ENCODE measurements at places on chromosomes 6 and 20. TPM values are rescaled to one million over a fixed set of nuclear protein-coding genes. Genes with fewer than 3 reads are reported as not detected.

DNA sequence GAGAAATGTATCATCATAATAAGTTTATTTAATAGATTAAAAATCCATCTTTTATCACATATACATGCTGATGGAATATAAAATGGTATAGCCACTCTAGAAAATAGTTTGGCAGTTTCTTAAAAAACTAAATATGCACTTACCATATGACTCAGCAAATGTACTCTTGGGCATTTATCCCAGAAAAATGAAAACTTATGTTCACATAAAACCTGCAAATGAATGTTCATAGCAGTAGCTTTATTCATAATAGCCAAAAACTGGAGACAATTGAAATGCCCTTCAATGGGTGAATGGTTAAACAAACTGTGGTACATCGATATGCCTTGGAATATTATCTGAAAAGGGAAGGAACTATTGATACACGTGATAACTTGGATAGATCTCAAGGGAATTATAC, 6.4 kb upstream of the NCOA7 start:
- H3K4me1 ChIP-seq: peaks cover 12% of the 10 kb centered on the region
- no peaks in the 10 kb centered on the region for H3K36me3 ChIP-seq
- H3K4me3 ChIP-seq: no peak overlapping the region
- no peaks in the 10 kb centered on the region for H3K27me3 ChIP-seq
- H3K27ac ChIP-seq: no peak overlapping the region

GRCh38 chr6:63947792-63948529, 312.4 kb downstream of the PHF3 start:
- no peak for DNase-seq
- H3K36me3 ChIP-seq: no peaks in the 10 kb centered on the region
- H3K27me3 ChIP-seq: no peaks in the 10 kb centered on the region
- no peak overlapping the region for H3K27ac ChIP-seq

REM1 gene
- not detected for total RNA-seq

DNA sequence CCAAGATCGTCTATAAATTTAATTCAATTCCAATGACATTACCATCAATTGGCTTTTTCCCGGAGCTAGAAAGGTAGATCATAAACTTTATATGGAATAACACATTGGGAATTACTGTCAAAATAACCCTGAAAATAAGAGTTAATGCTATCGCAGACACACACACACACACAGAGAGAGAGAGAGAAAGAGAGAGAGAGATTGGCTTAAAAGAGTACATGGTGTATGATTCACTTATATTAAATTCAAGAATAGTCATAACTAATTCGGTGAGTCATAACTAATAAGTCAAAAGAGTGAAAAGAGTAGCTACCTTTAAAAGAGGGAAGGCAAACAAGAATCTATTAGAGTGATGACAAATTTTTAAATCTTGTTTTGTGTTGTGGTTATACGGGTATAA, 425.5 kb downstream of the TBC1D32 start:
- no peak overlapping the region for H3K27ac ChIP-seq
- no peak for DNase-seq
- no peaks in the 10 kb centered on the region for H3K4me1 ChIP-seq
- no peaks in the 10 kb centered on the region for H3K36me3 ChIP-seq
- H3K4me3 ChIP-seq: no peak overlapping the region

RNF217 gene
- total RNA-seq: 0.59 TPM

PGC gene
- not detected for total RNA-seq

DNA sequence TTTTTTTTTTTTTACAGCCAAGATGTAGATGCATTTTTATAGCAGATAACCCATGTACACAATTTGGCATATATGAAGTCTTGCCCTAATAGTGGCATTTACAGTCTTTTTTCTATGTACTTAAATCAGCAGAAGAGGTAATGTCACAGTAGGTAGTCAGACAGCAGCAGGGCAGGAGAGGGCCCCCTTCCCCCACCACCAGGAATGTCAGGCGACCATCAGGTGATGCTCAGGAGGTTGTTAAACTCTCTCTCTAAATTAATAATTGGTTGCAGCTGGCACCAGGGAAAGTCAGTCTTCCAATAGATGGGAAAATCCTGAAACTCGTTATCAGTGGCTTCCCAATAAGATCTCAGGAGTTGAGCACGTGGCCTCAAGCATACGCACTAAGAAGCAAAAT, 188.0 kb upstream of the ADGRB3 start:
- H3K27ac ChIP-seq: no peak overlapping the region
- no peak overlapping the region for H3K4me3 ChIP-seq
- no peaks in the 10 kb centered on the region for H3K4me1 ChIP-seq
- H3K36me3 ChIP-seq: no peaks in the 10 kb centered on the region

GRCh38 chr6:162882801-162883481, 155.2 kb downstream of the PACRG start:
- no peak overlapping the region for H3K4me3 ChIP-seq
- H3K36me3 ChIP-seq: no peaks in the 10 kb centered on the region
- no peak overlapping the region for H3K27ac ChIP-seq
- no peaks in the 10 kb centered on the region for H3K4me1 ChIP-seq

DNA sequence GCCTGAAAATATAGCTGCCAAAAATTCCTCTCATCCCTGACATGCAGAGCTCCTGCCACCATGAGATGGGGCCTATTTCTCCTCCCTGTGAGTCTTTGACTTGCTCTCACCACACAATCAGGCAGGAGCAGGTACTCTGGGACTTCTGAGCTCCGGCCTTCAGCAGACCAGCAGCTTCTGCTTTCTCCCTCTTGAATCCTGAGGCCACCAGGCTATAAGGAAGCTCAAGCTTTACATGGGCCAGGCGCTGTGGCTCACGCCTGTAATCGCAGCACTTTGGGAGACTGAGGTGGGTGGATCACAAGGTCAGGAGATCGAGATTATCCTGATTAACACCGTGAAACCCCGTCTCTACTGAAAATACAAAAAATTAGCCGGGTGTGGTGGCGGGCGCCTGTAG, 238.7 kb upstream of the RREB1 start:
- H3K36me3 ChIP-seq: no peaks in the 10 kb centered on the region
- DNase-seq: no peak
- no peaks in the 10 kb centered on the region for H3K27me3 ChIP-seq
- H3K4me3 ChIP-seq: no peak overlapping the region

DNA sequence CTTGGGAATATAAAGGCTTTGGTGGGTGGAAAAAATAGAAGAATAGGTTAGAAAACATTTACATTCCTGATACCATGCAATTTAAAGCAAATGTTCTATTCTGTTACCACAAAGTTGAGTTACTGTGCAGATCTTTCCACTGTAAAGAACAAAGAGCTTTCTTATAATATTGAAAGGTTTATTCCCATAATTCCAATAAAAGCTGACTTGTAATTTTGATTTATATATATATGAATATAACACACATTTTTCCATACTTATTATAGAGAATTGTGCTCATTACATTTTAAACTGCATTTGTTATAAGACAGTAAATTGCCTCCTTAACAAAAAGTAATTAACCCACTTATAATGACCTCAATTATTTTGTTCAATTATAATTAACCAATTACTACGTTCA, 135.9 kb downstream of the RNASET2 start:
- H3K27me3 ChIP-seq: no peaks in the 10 kb centered on the region
- H3K36me3 ChIP-seq: no peaks in the 10 kb centered on the region
- no peak for DNase-seq
- H3K27ac ChIP-seq: no peak overlapping the region

DNA sequence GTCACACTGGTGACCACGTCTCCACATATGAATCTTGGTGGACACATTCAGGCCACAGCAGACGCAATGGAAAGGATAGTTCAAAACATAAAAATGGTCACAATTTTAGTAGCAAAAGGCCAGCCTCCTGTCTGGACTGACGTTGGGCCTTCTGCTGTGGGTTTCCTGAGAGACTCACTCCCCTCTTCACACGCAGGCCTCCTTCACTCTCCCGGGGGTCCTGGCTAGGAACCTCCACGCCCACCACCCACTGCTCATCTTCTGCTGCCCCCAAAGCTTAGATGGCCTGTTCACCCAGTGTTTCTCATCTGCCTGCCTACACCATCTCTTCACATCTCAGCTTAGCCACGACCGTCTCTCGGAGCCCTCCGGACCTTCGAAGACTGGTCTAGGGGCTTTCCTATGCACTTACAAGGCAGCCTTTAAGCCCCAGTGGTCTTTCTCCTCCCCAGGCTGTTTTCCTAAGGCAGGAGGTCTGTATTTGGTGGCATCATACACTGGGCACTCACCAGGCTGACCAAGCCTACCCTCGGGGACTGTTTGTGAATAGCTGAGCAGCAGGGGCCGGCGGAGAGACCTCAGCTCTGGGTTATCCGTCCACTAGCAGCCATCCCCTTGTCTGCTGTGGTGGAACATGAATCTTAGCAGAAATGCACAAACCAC, 46.6 kb upstream of the AFDN start:
- no peaks in the 10 kb centered on the region for H3K4me1 ChIP-seq
- no peak overlapping the region for H3K27ac ChIP-seq
- no peaks in the 10 kb centered on the region for H3K27me3 ChIP-seq
- no peaks in the 10 kb centered on the region for H3K36me3 ChIP-seq
- no peak for DNase-seq
- no peak overlapping the region for H3K4me3 ChIP-seq

BRPF3 gene
- 35.7 TPM for total RNA-seq

- H3K4me3 ChIP-seq: peak overlapping the region; percentile 79
- DNase-seq: peak; percentile 61
- peaks cover 31% of the 10 kb centered on the region for H3K4me1 ChIP-seq
- no peaks in the 10 kb centered on the region for H3K36me3 ChIP-seq
- peak overlapping the region; percentile 79 for H3K27ac ChIP-seq
- H3K27me3 ChIP-seq: no peaks in the 10 kb centered on the region
These were observed 58.7 kb downstream of the UTRN start for GRCh38 chr6:144343701-144344428.

DNA sequence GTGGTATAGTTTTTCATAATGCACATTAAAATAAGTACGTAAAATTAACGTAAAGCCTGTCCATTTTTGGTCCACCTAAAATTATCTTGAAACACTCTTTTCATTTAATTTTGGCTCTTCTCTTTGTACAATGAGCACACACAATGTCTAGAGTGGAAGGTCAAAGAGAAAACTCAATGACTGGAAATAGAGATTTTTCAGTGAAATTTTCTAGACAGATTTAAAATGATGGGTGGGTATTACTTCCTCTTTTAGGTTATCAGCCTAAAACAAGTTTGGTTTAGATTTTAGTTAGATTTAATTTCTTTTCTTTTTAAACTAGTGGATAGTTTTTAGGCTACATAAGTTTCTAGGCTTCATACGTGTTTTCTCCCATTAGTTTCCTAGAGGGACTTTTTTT, 24.9 kb downstream of the DSE start:
- no peaks in the 10 kb centered on the region for H3K27me3 ChIP-seq
- peaks cover 9% of the 10 kb centered on the region for H3K4me1 ChIP-seq
- no peaks in the 10 kb centered on the region for H3K36me3 ChIP-seq
- no peak overlapping the region for H3K27ac ChIP-seq
- H3K4me3 ChIP-seq: no peak overlapping the region

GRCh38 chr6:134372603-134373281, 54.8 kb upstream of the SGK1 start:
- peaks cover 5% of the 10 kb centered on the region for H3K4me1 ChIP-seq
- H3K27ac ChIP-seq: no peak overlapping the region
- no peaks in the 10 kb centered on the region for H3K36me3 ChIP-seq
- no peak overlapping the region for H3K4me3 ChIP-seq
- H3K27me3 ChIP-seq: no peaks in the 10 kb centered on the region

RSPH3 gene
- total RNA-seq: 2.4 TPM

- no peak for DNase-seq
- H3K4me1 ChIP-seq: no peaks in the 10 kb centered on the region
- H3K27me3 ChIP-seq: no peaks in the 10 kb centered on the region
These were observed 253.9 kb downstream of the SLC24A3 start for GRCh38 chr20:19466206-19466928.

- H3K4me1 ChIP-seq: no peaks in the 10 kb centered on the region
- no peak overlapping the region for H3K4me3 ChIP-seq
- no peak for DNase-seq
- H3K27ac ChIP-seq: no peak overlapping the region
- no peaks in the 10 kb centered on the region for H3K36me3 ChIP-seq
These were observed 13.1 kb downstream of the UTRN start for GRCh38 chr6:144298194-144298593.

DNA sequence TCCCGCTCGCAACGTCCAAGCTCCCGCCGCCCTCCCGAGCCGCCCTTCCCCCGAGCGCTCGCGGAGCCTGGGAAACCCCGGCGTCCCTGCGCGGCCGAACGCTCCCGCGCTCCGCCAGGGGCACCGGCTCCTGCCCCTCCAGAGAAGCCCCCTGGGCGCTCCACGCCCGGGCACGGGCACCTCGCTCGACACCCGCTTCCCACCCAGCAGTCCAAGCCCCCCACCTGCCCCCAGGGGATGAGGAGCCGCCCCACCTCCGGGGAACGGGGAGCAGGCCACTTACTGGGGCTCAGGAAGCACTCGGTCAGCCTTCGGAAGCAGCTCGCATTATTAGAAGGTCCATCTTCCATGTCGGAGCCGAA, 1.4 kb downstream of the PDE10A start:
- no peak overlapping the region for H3K27ac ChIP-seq
- peaks cover 2% of the 10 kb centered on the region for H3K4me1 ChIP-seq
- no peak overlapping the region for H3K4me3 ChIP-seq
- peaks cover 38% of the 10 kb centered on the region for H3K27me3 ChIP-seq

OOEP gene
- not detected for total RNA-seq

- H3K36me3 ChIP-seq: no peaks in the 10 kb centered on the region
- no peaks in the 10 kb centered on the region for H3K27me3 ChIP-seq
- H3K4me1 ChIP-seq: no peaks in the 10 kb centered on the region
- no peak overlapping the region for H3K4me3 ChIP-seq
- no peak for DNase-seq
These were observed 838.4 kb downstream of the QKI start for GRCh38 chr6:164252948-164253347.

WFDC10B gene
- not detected for total RNA-seq

TMEM74B gene
- not detected for total RNA-seq

DNA sequence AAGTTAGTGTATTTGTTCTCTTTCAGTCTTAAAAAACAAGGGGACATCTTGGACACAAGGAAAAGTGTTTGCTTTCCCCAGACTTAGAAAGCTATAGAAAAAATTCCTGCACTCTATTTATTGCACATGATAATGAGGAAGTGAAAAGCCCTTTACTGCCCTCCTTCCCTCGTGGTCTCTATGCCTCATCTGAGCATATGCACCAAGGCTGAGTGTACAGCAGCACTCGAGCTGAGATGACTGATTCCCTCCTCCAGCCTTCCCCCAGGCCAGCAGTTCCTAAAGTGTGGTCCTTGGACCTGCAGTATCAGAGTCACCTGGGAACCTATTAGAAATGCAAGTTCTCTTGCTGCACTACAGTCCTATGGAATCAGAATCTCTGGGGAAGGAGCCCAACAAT, 14.3 kb upstream of the LAMP5 start:
- H3K4me1 ChIP-seq: no peaks in the 10 kb centered on the region
- no peaks in the 10 kb centered on the region for H3K36me3 ChIP-seq
- peaks cover 3% of the 10 kb centered on the region for H3K27me3 ChIP-seq
- H3K4me3 ChIP-seq: no peak overlapping the region
- no peak overlapping the region for H3K27ac ChIP-seq
- DNase-seq: no peak

- no peak overlapping the region for H3K4me3 ChIP-seq
- no peaks in the 10 kb centered on the region for H3K4me1 ChIP-seq
- no peaks in the 10 kb centered on the region for H3K27me3 ChIP-seq
- no peak overlapping the region for H3K27ac ChIP-seq
These were observed 42.0 kb upstream of the KCNQ5 start for GRCh38 chr6:72579865-72580264.

GRCh38 chr20:6767536-6768227, at the start of gene BMP2:
Gene BMP2, plus strand, starts transcription at chr20:6767686. Its CDS starts 2,441 bp downstream, at chr20:6770127.
- DNase-seq: no peak
- no peaks in the 10 kb centered on the region for H3K4me1 ChIP-seq
- no peak within 1 kb of the TSS for H3K4me3 ChIP-seq
- no peak within 1 kb of the TSS for H3K27ac ChIP-seq
- H3K27me3 ChIP-seq: peaks cover 17% of the 10 kb centered on the region
- H3K36me3 ChIP-seq: no peaks in the 10 kb centered on the region

- H3K27me3 ChIP-seq: no peaks in the 10 kb centered on the region
- no peaks in the 10 kb centered on the region for H3K4me1 ChIP-seq
- no peaks in the 10 kb centered on the region for H3K36me3 ChIP-seq
- no peak overlapping the region for H3K4me3 ChIP-seq
- DNase-seq: no peak
These were observed 23.0 kb downstream of the CD109 start for GRCh38 chr6:73719046-73719445.

Data from T-cell (primary cell).